Thoracic aorta (tissue), 2 donors: ENCODE measurements at places on chromosomes 1 and 21.

- no peak for DNase-seq
- H3K4me3 ChIP-seq, result peak within 1 kb of the TSS; percentile 67
- H3K36me3 ChIP-seq, result no peaks in the 10 kb centered on the region
- H3K27me3 ChIP-seq, result no peaks in the 10 kb centered on the region
- no peak within 1 kb of the TSS for H3K27ac ChIP-seq
These were observed at the start of gene CR1 for GRCh38 chr1:207495801-207496792. Gene CR1 (plus strand): TSS chr1:207496157. CDS start chr1:207496268, 111 bp downstream.

- peaks cover 19% of the 10 kb centered on the region for H3K4me1 ChIP-seq
- peak; percentile 53 for DNase-seq
- H3K27me3 ChIP-seq, result no peaks in the 10 kb centered on the region
- H3K36me3 ChIP-seq, result no peaks in the 10 kb centered on the region
- peak within 1 kb of the TSS; percentile 72 for H3K4me3 ChIP-seq
- H3K27ac ChIP-seq, result peak within 1 kb of the TSS; percentile 80
These were observed at the start of gene GSTM4 for GRCh38 chr1:109655615-109656519. Gene GSTM4 (plus strand): TSS chr1:109656099. CDS start chr1:109656390, 291 bp downstream.

DNA sequence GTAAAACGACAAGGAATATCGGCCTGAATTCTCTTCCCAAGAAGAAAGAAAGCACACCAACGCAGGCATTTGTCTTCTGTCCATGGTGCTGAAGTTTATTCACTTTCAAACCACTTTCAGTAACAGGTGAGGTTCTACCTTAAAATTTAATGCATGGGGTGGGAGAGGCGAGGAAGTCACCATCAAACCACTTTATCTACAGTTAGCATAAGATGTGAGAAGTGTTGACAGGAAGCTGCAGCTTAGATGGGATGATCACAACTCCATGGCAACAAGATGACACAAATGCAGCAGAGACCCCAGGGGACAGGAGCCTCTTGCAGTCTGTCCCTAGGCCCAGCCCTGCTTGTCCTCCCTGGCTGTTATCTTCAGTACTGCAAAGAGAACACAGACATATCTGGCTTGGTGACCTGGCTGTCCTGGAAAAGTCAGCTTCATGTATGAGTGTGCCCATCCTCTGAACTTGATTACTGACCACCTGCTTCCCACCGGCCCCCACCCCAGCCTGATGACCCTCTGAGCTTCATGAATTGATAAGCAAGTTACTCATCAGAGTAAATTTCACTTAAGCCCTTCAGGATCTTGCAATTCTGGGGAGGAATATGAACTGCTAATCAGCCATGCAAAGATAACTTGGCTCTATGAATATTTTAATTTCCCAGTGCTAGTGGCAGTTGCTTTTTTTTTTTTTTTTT is 1.8 kb downstream of the NPPA start:
- H3K27ac ChIP-seq, result no peak overlapping the region
- DNase-seq, result no peak

DNA sequence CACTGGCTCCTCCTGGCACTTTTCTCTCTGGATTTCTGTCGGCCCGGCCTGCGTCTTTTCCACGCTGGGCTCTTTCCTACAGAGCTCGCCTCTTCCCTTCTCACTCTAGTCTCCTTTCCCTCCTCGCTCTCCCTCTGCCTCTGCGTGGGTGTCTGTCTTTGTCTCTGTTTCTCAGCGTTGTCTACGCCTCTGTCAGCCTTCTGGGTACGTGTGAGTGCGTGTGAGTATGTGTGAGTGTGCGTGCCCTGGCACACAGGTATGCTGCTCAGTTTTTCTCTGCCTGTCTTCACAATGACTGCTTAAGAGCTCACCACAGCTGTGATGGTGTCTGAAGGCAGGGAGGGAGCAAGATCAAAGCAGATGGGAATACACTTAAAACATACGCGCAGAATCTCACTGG is 77.7 kb downstream of the KIRREL1 start:
- no peak for DNase-seq
- peaks cover 13% of the 10 kb centered on the region for H3K36me3 ChIP-seq
- H3K4me1 ChIP-seq, result peaks cover 29% of the 10 kb centered on the region
- H3K27ac ChIP-seq, result no peak overlapping the region
- no peak overlapping the region for H3K4me3 ChIP-seq
